ENCODE measurements at places on chromosomes 6 and 20. TPM values are rescaled to one million over a fixed set of nuclear protein-coding genes. Genes with fewer than 3 reads are reported as not detected.

Gene SFTA2
- total RNA-seq = not detected

Gene WFDC2
- total RNA-seq = 1.0 TPM

Gene RANBP9
- total RNA-seq = 40.2 TPM

Gene CFB
- total RNA-seq = 5.0 TPM

Gene ZNF341
- total RNA-seq = 1.3 TPM

Gene CLDN20
- not detected for total RNA-seq

- no peak for DNase-seq
Measured at GRCh38 chr6:34412643-34413214, 13.1 kb downstream of the RPS10 start.

GRCh38 chr20:11687546-11688292 lies 230.0 kb upstream of the BTBD3 start:
- no peak for DNase-seq

- no peak for DNase-seq
Measured at GRCh38 chr6:36333931-36334725, 2.6 kb downstream of the BNIP5 start.

DNA sequence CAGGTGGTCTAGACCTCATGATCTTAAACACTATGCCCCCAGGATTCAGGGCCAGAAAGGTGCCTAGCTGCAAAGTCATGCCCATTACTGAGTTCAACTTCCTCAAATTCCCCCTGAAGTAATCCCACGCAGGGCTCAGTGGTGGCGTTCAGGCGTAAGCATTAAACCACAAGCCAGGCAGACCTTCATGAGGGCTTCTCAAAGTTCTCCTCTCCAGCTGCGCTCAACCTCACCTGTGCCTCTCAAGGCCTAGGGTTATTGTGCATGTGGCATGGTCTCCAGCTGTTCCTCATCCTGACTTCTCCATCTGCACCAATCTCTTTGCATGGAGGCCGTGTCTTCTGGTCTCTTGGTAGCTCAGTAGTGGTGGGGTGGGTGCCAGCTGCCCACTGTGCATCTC lies 113.6 kb downstream of the TSHZ2 start:
- no peak for DNase-seq

GRCh38 chr6:137610702-137611101 lies 116.5 kb upstream of the OLIG3 start:
- DNase-seq = no peak

DNA sequence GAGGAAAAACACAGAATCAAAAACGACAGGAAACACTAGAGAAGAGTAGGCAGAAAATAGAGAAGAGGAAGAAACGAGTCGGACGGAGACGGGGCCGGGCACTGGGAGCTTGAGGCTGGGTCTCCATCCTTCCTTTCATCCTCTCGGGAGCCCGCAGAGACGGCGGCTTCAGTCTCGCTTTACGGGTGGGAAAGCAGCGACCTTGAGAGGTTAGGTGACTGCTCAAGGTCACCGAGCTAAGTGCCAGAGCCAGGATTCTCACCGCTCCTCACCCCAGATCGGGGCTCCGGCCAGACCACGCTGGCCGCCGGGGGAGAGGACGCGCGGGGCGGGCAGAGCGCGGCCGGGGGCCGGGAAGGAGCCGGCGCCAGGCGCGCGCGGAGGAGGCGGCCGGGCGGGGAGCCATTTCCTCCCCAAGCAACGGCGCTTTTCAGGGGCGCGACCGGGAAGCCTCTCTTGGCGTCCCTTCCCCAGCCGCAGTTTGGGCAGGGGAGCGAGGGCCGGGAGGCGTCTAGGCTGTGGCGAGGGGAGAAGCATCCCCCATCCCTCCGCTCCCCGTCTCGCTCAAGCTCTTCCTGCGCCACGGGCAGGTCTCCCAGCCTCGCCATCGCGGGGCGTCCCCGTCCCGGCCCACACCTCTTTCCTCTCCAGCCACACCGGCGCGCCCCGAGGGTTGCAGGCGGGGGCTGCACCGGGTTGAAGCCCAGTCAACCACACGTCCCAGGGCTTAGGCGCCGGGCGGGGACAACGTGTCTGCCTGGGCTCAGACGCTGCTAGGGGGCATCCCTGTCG lies 24.1 kb upstream of the MAP3K7 start:
- peak; percentile 80 for DNase-seq

- no peak for DNase-seq
Measured at GRCh38 chr6:71238351-71238750, 50.3 kb upstream of the OGFRL1 start.

- no peak for DNase-seq
Measured at GRCh38 chr20:64077876-64078551, 1.3 kb downstream of the RGS19 start.
